Activated CD4-positive, alpha-beta T cell treated with anti-CD3 and anti-CD28 coated beads, Interleukin-2, amount 50 U/mL, for 48 hours (primary cell): ENCODE measurements at places on chromosomes 1 and 21.

DNA sequence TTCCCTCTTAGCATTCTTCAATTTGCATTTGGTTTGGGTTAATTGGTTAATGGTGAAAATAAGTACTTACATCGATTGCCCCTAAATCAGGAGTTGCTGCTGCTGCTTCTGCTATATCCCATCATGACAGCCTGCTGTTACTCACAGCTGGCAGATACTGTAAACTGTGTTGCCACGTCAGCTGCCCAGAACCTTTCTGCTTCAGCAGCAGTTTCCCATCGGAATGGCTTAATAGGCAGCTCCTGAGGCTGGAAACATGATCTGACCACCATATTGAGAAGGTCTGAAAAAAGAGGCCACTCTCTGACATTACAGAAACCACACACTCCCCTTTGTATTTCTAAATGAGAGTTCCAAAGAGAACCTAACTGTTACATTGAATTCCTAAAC lies 14.3 kb upstream of the SEC16B start:
- DNase-seq: no peak

DNA sequence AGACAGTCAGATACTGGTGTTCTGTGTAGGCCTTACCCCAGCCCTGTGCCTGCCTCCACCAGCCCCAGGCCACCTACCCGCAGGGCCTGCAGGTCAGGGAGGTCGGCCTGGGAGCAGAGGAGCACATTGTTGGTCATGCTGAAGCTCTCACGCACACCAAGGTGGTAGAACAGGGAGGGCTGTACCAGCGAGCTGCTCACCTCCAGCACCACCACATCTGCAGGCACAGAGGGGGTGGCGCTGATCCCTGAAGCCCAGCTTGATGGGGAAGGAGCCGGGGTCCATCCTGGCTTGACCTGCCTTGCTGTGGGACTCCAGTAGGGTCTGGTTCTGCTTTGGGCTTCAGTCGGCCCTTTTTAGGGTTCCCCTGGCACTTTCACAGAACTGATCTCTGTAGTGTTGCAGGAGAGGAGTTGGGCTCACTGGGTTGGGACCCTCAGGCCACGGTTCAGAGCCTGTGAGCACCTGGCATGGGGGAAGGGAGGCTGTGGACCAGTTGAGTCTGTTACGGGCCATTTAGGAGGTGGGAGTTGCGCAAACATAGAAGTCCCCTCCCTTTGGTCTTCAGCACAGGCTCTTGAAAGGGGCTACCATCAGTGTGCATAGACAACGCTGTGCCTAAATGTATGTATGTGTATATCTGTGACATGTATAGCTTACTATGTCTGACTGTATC lies 1.9 kb downstream of the MAP3K6 start:
- no peak for DNase-seq

DNA sequence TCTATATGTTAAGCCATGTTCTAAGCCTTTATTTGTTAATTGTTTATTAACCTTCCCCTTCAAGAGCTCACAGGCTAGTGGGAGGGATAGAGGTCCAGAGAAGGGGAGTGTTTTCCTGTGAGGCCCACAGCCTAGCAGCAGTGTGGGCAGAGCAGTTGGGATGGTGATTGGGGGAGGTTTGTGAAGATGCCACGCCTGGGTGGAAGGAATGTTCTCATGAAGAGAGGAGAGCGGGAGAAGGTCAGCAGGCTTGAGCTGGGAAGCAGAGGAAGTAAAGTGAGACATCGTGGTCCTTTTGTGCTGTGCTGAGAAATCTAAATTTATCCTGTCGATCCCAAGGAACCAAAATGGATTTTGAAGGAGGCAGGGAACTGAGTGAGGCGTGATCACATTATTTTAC lies 42.6 kb downstream of the TRAPPC10 start:
- no peak for DNase-seq

DNA sequence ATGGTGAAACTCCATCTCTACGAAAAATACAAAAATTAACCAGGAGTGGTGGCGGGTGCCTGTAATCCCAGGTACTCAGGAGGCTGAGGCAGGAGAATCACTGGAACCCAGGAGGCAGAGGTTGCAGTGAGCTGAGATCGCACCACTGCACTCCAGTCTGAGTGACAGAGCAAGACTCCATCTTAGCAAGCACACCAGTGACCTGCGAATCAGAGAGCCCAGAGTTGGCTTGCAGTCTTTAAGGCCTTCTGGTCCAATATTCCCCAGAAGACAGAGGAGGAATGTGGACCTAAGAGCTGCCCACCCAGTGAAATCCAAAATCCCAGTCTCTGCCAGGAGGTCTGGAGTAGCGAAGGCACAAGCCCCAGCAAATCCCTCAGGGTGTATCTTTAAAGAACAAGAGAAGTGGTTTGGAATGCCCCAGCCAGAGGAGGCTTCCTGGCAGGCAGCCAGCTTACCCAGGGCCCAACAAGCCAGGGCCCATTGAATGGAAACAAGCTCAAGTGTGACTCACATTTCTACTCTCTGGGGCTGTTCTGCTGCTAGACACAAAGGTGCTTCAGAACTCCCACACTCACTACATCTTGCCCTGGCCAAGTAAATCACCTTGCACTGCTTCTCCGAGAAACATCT lies 23.9 kb downstream of the GPR161 start:
- peak; percentile 76 for DNase-seq

DNA sequence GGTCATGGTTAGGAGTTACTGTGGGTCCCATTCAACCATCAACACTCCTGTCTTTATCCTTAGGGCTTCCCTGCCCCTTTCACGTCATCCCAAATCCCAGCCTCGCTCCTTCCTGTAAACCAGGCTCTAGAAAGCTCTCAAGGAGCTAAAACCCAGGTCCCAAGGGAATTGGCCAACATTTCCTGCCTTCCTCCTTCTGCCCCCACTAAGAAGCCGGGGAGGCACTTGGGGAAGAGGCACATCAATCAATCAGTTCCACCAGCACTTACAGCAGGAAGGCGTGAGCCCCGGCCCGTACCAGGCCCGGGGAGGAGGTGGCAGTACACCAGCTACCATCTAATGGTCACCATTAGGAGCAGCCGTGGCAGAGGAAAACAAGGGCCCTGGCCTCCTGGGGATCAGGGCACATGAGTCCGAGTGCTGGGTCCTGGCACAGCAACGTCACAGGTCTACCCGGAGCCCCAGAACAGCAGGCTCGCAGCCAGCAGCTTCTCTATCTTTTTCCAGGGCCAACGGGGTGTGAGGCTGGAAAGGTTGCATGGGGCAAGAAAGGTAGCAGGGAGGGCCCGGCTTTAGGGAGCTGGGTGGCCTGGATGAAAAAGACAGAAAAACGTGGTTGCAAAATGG lies 108.6 kb downstream of the CASZ1 start:
- no peak for DNase-seq

DNA sequence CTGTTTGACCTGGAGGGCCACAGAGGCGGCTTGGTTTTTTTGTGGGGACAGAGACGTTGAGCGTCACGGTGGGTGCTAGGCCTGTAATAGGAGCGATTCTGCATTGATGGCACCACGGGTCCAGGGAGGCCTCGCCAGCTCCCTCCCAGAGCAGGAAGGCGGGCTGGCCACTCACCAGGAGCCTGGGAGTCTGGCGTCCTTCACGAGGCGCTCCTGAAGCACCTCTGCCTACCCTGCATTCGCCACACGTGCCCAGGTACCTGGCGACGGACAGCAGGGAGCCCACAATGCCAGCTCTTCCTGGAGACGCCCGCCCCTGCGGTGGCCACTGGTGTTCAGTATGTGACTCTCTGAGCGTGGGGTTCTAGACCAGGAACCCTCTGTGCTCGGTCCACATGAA lies 69.9 kb upstream of the TRAPPC10 start:
- no peak for DNase-seq

DNA sequence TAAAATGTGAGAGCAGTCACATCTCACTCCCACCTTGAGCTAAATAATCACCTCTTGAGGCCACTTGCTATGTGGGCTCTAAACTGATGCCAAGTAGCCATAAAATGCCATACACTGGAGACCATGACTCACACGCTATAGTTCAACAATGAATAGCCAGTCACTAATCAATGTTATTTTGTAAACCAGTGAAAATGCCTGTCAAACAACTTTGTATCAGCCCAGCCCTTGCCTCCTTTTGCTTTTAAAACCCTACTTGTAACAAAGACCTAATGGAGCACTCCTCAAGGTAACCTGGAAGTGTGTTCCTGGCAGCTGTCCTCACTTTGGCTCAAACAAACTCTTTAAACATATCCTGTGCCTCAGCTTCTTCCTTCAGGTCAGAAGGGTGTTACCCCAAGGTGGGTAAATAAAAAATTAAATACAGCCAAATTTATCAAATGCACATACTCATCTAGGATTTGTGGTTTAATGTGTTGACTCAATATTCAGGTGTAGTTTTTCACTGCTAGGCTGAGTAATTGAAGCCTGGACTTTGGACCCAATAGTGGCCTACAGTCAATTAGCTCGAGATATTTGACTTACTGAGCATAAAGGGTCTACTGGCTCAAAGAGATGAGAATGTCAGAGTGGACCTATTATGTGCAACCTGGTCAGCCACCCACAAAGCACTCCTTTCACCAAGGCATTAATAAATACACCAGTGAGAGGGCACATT lies 154.3 kb downstream of the COQ8A start:
- DNase-seq: no peak

DNA sequence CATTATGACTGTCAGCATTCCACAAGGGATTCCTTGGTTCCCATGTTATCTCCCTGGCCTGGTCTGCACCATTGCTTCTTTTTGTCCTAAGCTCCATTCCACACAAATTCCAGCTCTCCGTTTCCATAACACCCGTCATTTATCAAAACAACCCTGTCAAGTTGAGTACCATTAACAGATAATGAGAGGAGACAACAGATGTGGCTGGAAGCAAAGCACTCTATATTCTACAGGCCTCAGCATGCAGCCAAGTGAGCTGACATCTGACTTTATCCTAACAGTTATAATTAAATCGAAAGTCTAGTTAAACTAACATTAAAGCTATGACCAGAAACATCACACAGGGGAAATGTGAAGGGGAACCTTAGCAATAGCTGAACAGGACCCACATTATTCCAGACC lies 110.4 kb downstream of the RERE start:
- no peak for DNase-seq

DNA sequence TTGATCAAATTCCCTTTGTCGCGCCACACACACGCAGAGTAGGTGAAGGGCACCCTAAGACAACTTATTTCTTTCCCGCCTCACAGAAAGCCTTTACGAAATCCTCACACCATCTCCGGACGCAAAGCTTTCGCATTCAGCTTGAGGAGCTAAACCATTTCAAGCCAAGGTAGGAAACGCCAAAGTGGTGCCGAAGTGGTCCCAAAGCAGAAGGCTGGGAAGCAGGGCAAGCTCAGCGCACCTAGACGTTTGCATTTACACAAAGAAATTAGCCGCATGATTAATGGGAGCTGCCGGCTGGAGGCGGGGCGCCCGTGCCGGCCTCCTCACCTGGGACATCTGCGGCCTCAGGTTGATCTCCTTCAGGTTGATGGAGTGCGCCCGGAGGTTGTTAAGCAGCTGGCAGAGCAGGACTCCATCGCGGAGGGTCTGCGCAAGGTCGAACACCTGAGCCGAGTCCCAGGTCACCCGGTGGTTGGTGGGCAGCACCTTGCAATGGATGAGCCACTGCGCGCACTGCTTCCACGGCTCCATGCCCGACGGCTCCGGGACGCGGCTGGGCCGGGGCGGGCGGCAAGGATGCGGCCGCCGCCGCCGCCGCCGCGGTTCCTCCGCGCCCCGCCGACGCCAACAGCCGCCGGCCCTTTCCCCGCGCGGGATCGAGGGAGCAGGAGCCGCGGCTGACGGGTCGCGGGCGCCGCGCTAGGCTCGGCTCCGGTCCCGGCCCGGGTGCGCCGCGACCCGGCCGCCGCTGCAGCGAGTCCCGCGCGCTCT lies 457 bp downstream of the VAV3 start:
- DNase-seq: peak; percentile 36

GRCh38 chr1:19344372-19344810 lies 32.3 kb downstream of the SLC66A1 start:
- peak; percentile 51 for DNase-seq

- DNase-seq: peak; percentile 79
Measured at GRCh38 chr1:18820791-18821641, 38.4 kb downstream of the TAS1R2 start.

- no peak for DNase-seq
Measured at GRCh38 chr1:204979891-204980649, 62.9 kb upstream of the CNTN2 start.

DNA sequence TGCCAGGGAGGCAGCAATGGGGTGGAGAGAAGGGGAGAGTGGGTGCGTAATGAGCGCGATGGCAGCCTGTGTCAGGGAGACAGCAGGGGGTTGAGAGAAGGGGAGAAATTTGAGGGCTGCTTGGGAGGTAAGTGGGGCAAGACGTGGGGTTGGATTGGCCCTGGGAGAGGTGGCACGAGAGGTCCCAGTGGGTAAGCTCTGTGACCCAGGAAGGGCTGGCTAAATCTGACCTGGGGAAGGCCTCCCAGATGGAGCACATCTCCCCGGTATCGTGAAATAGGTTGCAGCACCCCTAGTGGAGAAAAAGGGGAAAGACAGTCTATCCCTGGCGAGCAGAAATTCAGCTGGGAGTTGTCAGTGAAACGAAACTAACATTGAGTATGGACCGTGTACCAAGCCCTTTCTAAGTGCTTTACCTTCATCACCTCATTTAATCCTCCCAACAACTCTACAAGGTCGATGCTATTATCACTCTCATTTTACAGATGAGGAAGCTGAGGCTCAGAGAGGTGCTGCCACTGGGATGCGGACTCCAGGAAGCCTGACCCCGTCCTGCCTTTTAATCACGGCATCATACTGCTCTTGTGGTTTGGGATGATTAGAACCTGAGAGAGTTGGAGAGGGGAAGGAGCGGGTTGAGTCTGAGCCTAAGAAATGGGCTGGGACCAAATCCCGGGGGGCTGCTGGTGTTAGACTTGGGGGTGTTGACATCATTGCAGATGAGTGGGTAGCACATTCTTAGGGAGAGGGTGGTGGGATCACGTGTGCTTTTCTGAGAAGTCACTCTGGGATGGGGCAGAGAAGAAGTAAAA lies 56.6 kb upstream of the RPL11 start:
- DNase-seq: peak; percentile 66

DNA sequence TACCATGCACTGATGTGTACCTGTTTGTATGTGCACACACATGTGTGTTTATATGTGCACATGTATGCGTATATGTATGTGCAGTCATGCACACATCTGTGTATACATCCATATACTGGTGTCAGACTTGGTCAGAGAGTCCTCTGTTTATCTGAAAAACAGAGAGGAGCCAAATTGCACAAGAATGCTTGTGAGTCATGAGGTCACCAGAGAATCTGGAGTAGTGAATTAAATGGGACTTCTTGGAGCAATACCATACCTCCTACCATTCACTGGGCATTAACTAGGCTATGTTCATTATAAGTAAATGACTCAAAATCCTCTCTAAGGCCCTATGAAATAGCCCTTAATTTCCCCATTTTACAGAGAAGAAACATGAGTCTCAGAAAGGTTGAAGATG lies 272.1 kb upstream of the C1orf87 start:
- no peak for DNase-seq

GRCh38 chr1:6500544-6501278 lies 9.2 kb upstream of the PLEKHG5 start:
- no peak for DNase-seq

GRCh38 chr1:44635439-44635838 lies 38.8 kb downstream of the TMEM53 start:
- DNase-seq: no peak
